ENCODE measurements at places on chromosomes 3 and 15.

DNA sequence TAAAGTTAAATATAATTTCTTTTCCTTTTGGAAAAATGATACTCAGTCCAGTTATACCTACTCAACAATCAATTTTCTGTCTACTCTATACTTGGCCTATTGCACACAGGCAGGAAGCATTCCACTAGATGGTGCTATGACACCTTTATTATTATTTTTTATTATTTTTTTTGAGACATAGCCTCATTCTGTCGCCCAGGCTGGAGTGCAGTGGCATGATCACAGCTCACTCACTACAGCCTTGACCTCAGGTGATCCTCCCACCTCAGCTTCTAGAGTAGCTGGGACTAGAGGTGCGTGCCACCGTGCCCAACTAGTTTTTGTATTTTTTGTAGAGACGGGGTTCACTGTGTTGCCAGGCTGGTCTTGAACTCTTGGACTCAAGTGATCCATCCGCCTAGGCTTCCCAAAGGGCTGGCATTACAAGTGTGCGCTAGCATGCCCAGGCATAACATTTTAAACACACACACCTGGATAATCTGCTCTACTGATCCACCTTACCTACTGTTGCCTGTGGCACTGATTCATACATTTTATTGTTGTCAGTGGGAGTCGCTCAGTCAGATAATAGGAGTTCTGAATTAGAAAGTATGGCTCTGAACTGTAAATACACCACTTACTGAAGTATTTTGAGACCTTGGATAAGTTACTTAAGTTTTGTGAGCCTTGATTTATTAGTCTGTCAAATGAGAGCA lies 56.2 kb downstream of the EIF3J start:
- DNase-seq: no peak

DNA sequence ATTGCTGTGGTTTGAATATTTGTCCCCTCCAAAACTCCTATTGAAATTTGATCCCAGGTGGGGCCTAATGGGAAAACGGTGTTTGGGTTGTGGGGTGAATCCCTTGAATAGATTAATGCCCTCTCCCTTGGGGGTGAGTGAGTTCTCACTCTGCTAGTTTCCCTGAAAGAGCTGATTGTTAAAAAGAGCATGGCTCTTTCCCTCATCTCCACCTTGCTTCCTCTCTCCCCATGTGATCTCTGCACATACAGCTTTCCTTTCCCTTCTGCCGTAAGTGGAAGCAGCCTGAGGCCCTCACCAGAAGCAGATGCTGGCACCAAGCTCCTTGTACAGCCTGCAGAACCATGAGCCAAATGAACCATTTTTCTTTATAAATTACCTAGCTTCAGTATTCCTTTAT lies 394.9 kb upstream of the WNT5A start:
- DNase-seq: no peak

DNA sequence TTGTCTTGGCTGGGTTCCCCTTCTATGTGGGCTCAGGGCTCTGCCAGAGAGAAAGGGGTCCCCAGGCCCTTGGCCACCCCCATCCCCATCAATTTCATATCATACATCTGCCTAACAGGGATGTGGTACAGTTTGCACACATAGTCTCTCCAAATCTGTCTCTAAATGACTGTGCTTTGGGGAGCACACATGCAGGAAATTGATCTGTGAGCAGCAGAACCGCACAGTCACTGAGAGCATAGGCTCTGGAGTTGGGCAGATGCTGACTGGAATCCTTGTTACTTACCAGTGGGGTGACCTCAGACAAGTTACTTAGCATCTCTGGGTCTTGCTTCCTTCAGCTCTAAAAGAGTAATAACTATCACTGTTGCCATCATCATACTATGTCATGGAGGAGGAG lies 273.9 kb downstream of the ABHD5 start:
- DNase-seq: no peak

GRCh38 chr3:30017901-30018300 lies 588.5 kb upstream of the TGFBR2 start:
- no peak for DNase-seq

Measured in activated CD4-positive, CD25-positive, alpha-beta regulatory T cell (primary cell).